ENCODE measurements at places on chromosomes 5 and 9.
A peak's percentile ranks its signal among the peaks of the same experiment; 100 is the strongest.

DNA sequence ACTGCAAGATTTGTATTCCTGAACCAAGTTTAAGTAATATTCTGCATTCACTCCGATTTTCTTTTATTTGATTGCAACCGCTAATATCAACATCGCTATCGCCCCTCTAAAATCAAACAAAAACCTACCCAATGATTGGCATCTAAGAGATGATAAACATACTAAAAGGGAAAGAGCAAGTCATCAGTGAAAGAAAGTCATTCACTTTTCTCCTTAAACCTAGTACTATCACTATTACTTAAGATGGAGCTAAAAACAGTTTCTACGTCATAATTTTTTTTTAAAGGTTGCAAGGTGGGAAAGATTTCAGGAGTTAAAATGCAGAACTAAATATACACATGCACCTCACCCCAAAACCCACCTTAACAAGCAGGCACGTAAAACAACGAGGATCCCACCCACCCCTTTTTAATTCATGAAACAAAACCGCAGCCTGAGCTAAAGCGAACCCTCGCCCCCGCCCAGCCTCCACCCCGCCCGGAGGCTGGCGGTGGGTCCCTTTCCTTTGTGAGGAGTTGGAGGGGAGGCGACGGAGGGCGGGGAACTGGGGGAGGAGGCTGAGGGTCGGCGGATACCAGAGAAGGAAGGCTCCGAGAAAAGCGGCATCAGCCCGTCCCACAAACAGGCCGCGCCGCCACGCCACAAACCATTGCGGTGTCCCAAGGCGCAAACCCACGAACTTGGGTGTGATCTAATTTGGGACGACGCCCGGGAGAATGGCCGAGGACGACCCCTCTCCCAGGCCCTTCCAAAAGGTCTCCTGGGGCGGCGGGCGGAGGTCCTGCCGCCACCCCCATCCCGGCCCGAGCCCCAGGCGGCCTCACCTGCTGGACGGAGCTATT is 861 bp downstream of the UBQLN1 start:
- DNase-seq: no peak

GRCh38 chr5:138784590-138784989 is 31.4 kb downstream of the CTNNA1 start:
- no peak for DNase-seq

DNA sequence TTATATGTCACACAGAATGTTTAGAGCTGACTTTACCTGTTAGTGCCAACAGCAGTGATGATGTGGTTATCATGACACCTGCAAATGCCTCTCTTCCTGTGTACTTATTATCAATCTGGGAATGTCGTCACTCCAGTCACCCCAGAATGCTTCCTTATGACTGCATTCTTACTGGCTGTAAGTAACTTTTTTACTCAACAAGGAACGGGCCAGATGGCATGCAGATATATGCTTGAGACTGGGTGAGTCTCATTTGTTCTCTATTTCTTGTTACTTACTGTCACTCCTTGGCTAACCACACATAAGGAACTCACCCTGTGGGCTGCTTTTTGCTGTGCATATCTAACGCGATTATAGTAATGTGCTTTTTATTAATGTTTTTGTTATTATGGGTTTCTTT is 385.5 kb upstream of the MEF2C start:
- DNase-seq: no peak

DNA sequence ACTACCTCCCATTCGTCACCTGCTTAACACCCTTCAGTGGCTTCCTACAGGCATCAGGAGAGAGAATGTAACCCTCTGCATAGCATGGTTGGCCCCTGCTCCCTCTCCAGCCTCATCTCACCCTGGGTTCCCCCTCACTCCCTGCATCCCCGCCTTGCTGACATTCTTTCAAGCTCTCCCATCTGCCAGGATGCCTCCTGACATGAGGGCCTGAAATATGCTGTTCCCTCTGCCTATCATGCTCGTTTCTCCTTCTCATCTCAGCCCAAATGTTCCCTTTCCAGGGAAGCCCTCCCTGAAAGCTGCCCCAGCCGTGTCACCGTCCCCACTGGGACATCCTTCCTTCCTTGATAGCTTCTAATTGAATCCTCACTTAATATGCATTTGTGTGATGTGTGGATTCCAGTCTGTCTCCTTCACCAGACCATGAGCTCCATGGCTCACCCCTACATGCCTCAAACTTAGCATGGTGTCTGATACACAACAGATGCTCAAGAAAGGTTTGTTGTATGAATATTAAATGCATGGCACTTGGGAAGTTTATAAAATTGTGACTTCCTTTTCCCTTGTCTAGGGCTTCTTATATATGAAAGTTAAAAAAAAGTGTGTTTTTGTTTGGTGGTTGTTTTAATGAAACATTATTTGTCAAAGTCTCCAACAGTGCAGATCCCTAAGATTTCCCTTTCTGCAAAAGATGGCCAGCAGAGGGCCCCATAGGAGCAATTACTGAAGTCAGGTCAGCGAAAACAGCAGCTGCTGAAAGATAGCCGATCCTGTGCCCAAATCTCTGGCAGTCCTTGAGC is 7.3 kb upstream of the C5orf58 start:
- DNase-seq: peak; percentile 44

- no peak for DNase-seq
Measured at GRCh38 chr5:126888175-126888574, 111.2 kb downstream of the LMNB1 start.

GRCh38 chr5:78662323-78662722 is 13.8 kb upstream of the LHFPL2 start:
- no peak for DNase-seq

DNA sequence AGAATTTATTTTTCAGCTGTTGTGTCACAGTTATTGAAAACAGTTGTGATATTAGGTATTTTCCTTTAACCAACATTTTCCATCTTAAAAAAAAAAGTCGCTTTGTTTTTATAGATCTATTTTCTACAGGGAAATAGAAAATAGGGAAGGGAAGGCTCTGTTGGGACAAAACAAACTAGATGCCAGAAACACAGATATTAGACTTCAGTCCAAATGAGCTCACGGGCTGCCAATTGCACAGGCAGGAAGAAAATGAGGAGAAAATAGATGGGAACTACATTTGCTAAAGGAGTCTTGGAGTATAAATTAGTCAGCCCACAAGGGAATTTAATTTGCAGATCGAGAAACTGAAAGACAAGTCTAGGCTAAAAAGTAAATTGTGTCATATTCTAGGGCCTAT is 21.4 kb upstream of the ISOC1 start:
- DNase-seq: no peak

DNA sequence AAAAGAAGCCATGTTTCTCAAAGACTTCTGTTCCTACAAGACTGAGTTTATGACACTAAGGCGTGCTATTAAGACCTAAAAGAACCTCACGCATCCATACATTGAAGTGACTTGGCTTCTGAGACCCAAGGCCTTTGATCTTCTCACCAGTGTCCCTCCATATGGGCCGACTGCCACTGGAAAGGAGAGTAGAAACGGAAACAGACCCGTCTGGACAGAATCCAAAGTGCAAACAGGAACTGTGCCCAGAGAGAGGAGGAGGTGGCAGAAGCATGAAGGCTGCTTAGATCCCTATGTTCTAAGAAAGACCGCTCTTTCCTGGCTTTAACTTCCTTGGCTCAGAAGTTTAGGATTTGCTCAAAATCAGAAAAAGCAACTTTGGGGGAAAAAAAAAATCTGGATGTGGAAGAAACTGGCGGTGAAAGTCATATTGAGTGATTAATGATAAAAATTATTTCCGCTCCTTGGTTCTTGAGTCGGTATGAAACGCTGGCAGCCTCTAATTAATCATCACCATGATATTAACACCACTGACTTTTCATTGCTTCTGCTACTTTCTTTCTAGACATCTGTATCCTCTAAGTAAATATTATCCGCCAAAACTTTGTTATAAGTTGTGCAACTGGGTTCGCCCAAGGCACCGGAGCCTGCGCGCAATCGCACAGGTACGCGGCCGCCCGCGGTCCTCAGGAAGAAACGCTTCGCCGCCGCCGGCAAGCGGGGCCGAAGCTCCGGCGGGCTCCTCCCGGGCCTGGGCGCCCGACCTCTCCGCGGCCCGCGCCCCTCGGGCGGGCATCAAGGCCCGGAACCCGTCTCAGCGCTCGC is 726 bp downstream of the DAP start:
- DNase-seq: no peak

DNA sequence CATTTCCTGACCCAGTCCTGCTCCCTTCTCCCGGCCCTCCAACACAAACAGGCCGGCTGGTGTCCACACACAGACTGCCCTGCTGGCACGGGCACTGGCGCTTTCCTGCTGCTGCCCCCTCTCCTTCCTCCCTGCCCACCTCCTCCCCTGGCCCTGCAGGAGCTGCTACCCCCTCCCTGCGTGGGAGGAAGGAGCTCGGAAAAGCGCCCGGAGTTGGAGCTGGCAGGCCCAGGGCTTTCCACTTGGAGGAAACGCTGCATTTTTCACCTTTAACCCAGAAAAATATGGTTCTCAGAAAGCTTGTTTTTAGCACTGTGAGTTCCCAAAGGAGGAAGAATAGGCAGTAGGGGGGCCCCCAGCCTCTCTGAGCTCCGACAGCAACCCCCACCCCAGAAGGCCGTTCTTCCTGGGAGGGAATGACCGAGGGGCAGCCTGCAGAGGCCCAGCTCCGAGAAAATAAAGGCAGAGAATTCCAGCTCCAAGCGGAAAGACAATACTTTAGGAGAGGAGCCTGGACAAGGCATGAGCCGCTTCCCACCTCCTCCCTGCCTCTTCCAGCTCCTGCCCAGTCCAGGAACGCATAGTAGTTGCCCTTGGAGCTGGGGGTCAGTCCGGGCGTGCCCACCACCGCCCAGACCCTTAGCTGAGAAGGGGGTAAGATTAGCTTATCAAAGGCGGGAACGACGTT is 88.9 kb downstream of the LIFR start:
- peak; percentile 76 for DNase-seq
